ENCODE measurements at places on chromosomes 2 and 18. TPM values are rescaled to one million over a fixed set of nuclear protein-coding genes. Genes with fewer than 3 reads are reported as not detected.
A peak's percentile ranks its signal among the peaks of the same experiment; 100 is the strongest.

POTEI gene
- total RNA-seq = not detected

C2orf92 gene
- total RNA-seq = 32.0 TPM

PLGLB1 gene
- total RNA-seq = 8.4 TPM

SPP2 gene
- total RNA-seq = not detected

EVX2 gene
- total RNA-seq = not detected

DNA sequence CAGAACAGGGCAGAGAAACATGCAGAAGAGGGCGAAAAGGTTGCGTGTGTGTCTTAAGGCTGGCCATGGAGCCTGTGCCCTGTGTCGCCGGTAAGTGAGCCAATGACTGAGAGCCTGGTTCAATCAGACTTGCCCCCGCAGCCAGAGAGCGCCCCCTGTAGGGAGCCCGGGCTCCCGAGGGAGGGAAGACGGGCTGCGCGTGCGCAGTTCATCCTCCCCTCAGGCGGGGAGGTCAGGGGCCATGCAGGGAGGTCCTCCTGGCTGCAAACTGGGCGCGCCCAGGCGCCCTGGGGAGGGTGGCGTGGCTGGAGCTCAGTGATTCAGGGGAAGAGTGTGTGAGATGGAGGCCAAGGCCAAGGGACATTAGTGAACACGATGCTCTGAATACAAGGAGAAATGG is 276.6 kb downstream of the PHLPP1 start:
- no peaks in the 10 kb centered on the region for H3K4me1 ChIP-seq
- no peaks in the 10 kb centered on the region for H3K36me3 ChIP-seq
- H3K4me3 ChIP-seq = no peak overlapping the region

DNA sequence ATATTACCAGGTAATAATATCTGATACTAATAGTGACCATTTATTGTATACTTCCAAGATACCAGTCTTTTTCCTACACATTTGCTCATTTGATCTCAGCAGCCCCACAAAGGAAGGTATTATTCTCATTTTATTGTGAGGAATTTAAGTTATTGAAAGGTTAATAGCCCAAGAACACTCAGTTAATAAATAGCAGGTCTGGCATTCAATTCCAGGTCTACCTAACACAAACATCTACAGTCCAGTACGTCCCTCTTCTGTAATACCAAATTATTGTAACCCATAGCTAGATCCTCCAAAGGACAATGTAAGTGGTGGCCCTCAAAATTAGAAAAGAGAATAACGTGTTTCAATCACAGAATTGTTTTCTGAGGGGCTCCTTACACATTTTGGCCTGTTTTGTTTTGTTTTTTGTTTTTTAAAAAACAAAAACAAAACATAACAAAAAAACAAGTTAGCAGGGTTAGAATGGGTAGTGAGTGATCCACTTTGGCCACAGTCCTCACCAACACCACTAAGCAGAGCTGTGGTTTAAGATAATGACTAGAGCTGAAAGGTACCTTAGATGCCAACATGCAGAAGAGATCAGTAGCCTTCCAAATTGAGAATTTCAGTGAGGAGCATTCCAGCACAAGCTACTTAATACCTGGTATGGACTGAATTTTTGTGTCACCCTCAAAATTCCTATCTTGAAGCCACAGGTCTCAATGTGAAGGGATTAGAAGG is 137.5 kb downstream of the DYM start:
- peaks cover 11% of the 10 kb centered on the region for H3K4me1 ChIP-seq
- no peak for DNase-seq
- no peak overlapping the region for H3K27ac ChIP-seq
- no peaks in the 10 kb centered on the region for H3K27me3 ChIP-seq
- no peak overlapping the region for H3K4me3 ChIP-seq

- no peaks in the 10 kb centered on the region for H3K27me3 ChIP-seq
- DNase-seq = no peak
- H3K4me3 ChIP-seq = no peak overlapping the region
- H3K4me1 ChIP-seq = no peaks in the 10 kb centered on the region
Measured at GRCh38 chr2:195319548-195320412, 337.2 kb upstream of the SLC39A10 start.

- peaks cover 16% of the 10 kb centered on the region for H3K4me1 ChIP-seq
- H3K4me3 ChIP-seq = peak overlapping the region; percentile 37
- no peaks in the 10 kb centered on the region for H3K36me3 ChIP-seq
- H3K27ac ChIP-seq = no peak overlapping the region
- no peaks in the 10 kb centered on the region for H3K27me3 ChIP-seq
- DNase-seq = no peak
Measured at GRCh38 chr2:188664951-188665595, 309.1 kb upstream of the COL3A1 start.

DNA sequence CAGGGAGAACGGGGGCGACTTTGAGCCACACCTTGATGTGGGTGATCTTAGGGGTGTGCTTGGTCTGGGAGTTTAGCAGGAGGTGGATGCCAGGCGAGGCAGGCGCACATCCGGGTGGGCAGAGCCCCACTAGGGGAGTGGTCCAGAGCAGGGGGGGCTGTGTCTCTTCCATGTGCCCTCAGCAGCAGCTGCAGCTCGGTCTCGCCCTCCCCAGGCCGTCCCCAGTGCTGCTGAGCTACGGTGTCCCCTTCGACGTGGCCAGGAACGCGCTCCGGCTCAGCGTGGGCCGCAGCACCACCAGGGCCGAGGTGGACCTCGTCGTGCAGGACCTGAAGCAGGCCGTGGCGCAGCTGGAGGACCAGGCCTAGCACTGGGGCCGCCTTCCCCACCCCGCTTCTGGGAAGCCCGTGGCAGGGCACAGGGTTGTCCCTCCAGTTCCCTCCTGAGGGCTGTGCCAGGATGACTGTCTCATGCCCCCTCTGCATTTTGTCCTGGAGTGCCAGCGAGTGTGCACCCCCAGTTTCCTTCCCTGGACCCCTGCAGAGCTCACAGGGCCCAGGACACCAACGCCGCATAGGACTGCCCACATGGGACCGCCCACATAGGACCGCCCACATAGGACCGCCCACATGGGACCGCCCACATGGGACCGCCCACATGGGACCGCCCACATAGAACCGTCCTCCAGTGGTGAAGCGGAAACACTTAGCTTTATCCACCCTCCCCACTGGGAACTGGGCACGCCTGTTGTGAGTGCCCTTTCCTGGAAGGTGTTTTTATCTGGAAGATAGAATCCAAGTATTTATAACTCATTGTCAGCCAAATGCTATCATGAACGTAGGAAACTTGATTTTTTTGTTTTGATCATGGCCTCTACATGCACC is 1.9 kb upstream of the ESPNL start:
- H3K4me3 ChIP-seq = no peak overlapping the region
- H3K27me3 ChIP-seq = no peaks in the 10 kb centered on the region
- no peak overlapping the region for H3K27ac ChIP-seq
- no peaks in the 10 kb centered on the region for H3K36me3 ChIP-seq
- DNase-seq = no peak

- H3K27me3 ChIP-seq = no peaks in the 10 kb centered on the region
- no peaks in the 10 kb centered on the region for H3K36me3 ChIP-seq
- H3K27ac ChIP-seq = no peak overlapping the region
- no peak overlapping the region for H3K4me3 ChIP-seq
- DNase-seq = no peak
- peaks cover 8% of the 10 kb centered on the region for H3K4me1 ChIP-seq
Measured at GRCh38 chr2:239831861-239832489, 193.2 kb downstream of the NDUFA10 start.

DNA sequence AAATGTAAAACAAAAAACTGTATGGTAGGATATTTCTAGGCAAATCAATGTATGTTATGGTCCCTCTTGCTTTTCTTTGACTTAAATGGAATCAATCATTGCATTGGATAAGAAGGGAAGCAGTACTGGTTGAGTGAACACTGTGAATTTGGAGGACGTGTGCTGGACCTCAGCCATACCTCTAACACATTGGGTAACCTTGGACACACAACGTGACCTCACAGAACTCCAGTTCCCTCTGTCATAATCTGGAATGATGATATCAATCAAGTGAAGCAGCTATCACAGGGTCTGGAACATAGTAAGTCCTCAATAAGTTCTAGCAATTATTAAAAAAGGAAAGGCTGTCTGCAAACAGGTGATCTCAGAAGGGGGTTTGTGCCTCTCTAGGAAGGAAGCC is 474.9 kb upstream of the TCF4 start:
- no peak overlapping the region for H3K4me3 ChIP-seq
- H3K36me3 ChIP-seq = no peaks in the 10 kb centered on the region
- no peak overlapping the region for H3K27ac ChIP-seq
- H3K27me3 ChIP-seq = no peaks in the 10 kb centered on the region
